ENCODE measurements at places on chromosomes 2 and 18.

GRCh38 chr2:177628831-177629230, 236.3 kb downstream of the AGPS start:
- DNase-seq = no peak

DNA sequence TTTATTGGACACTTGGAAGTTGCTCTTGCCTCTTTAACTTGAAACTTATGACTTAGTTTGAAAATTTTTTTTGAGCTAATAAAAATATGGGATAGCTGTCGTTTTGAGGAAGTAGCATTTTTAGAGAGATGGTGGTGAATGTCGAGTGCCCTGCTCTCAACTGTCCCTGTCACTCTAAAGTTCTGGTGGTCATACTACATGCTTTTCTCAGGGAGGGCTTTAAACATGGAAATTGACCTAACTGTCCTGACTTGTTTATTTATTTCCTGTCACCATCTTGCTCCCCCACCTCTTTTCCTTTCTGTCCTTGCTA, 16.0 kb downstream of the CEP192 start:
- DNase-seq = no peak

GRCh38 chr2:16553226-16553625, 112.4 kb downstream of the CYRIA start:
- DNase-seq = no peak

- DNase-seq = no peak
These were observed 149.2 kb upstream of the NOSTRIN start for GRCh38 chr2:168652997-168653921.

DNA sequence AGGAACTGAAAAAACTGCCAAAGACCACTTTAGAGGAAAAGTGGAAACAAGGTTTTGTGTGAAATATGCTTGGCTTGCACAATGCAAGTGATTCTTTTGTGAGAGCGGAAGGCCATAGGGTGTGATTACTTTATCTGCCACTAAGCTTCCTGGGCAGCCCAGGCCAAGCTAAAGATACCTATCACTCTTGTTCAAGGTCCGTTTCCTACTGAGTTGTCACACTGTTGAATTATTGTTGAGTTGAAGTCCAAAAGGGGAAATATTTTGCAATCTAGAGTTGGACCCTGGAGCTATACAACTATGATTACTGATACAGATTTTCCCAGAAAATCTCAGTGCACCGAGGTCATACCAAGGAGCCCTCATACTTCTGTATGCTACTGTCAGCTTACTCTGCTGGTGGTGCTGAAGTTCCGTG, 72.7 kb upstream of the CTAGE1 start:
- DNase-seq = no peak

DNA sequence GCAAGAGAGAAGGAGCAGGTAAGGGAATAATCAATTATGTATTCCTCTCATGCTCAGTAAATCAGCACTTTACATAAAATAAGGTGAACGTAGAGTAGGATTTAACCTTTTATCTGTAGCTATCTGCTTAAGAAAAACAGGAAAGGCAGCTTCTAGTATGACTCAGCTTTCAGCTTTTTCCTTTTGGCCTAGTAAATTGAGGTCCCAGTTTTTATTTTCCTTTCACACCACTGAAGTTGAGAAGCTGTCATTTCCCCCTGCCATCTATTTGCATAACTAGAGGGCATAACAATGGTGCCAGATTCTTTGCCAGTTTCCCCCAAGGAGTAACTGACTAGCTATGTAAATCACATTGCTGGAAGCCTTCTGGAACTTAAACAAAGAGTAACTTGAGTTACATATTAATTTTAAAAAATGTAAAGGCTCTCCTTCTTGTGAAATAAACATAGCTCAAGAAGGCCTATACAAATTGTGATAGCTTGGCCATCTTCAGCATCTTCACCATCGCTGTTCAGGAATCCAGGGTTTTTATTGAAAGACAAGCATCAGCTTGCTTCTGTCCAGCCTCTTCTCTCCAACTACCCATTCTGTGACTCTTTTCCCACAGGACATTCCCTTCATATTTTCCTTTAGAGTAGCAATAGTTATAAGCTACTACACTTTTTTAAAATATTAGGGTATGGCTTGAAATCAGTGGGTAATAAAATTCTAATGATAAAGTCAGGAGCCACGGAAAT, 97.0 kb downstream of the KYNU start:
- DNase-seq = no peak

- peak; percentile 14 for DNase-seq
These were observed 94.0 kb downstream of the PLA2R1 start for GRCh38 chr2:159968279-159968900.

DNA sequence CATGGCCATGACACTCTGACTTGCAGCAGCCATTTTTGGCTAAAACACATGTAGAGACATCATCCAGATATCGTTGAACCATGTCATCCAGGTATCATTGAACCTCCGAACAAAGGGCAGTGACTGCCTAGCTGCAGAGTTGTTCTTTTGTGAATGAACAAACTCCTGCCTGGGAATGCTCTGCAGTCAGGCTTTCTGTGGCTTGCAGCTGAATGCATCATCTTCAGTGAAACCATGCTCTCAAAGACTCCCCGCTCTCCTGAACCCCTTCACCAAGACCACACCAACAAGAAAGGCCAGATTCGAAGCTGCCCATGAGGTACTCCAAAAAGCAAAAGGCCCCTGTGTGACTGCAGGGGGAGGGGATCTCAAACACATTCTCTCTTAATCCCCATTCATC, 118.8 kb downstream of the ACTR3 start:
- no peak for DNase-seq

DNA sequence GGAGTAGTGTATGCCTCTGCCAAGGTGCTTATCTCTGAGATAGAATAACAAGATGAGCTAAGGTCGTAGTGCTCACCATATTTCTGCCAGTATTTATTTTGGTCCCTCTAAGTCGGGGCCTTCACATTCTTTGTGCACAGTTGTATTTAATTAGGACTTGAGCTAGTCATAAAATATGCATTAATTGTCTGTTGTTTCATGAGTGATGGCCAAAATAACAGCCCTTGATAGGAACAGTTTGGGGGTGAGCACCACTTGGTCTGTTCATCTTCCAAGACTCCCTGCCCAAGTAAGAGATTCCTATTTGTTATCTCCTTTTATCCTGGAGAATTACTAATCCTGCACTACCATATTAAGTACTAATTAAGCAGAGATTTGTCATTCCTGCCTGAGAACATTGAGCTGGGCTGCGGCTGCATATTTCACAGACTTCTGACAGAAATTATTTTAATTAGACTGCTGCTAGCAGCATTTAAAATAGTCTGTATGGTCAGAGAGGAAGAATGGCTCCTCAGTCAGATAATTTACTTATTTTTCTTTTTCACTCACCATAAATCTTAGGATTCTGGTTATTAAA, 435.1 kb downstream of the MTX2 start:
- DNase-seq = no peak

- DNase-seq = no peak
These were observed 693.4 kb downstream of the SOCS6 start for GRCh38 chr18:70982292-70982691.

- no peak for DNase-seq
These were observed 1.3 kb upstream of the RSAD2 start for GRCh38 chr2:6876309-6876708.

DNA sequence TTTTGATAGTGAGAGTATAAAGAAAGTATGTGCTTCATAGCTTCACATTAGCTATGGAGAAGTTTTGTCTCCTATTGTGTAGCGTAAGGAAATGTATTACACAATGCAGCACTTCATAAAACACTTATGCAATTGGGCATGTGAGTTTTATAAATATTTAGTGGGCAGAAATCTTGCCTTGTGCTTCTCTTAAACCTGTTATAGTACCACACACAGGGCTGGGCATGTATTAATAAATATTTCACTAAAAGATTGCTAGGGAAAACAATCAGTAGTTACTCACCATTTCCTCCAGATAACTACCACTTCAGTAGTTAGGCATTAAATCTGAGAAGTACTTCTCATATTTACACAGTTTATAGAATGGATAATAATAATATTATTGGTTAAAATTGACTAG, 1080.8 kb upstream of the PIK3C3 start:
- no peak for DNase-seq

DNA sequence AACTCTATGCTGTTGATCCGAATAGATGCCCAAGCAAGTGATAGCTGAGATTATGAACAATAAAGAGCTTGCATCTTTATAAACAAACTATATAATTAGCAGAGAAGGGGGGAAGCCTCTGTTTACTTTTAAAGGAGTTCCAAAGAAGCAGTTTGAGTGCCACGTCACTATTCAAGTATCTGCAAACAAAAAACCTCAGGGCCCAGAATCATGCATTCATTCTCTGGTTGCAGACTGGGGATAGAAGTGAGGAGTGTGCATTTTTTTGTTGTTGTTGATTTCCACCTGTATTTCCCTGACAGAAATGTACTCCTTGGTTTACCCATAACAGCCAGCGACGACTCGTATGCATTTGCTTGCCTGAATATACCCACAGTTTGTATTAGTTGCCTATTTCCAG, 264.3 kb downstream of the PTGR3 start:
- DNase-seq = no peak

DNA sequence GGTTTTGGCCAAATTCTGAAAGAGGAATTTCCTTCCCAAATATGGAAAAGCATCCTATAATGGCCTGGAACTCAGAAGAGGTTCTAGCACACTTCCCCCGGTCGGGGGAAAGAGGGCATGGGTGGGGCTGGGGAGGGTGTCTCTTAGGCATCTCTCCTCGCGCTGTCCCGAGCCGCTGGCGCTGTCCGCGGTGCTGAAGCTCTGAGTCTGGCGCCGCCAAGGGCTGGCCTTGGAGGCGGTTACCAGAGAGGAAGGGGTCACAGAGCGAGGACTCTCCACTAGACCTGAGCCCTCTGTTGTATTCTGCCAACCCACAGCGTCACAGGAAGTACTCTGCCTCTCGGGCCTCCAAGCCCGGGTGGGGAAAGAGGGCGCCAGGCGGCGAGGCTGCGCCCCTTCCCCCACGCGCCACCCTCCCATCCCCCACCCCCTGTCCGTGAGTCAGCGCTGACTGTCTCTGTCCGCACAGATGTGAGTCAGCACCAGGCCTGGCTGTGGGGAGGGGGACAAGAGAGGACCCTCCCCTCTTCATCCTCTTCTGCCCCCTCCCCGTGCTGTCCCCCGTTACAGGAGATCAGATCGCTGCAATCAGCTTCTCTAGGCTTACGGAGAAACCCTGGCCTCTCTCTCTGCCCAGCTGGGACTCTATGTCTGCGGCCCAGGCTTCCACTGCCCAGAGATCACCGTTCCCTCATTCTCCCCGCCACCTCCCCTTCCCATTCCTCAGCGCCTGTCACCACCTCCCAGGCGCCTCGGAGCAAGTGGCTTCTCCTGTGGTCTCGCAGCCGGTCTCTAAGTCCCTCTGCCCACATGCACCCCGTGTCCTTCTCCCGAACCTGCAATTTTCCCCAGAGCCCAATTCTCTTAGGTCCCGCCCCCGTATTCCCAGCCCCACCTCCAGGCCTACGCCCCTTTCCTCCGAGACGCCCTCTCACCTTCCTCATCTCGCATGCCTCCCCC, 779 bp downstream of the PTPRN start:
- no peak for DNase-seq

DNA sequence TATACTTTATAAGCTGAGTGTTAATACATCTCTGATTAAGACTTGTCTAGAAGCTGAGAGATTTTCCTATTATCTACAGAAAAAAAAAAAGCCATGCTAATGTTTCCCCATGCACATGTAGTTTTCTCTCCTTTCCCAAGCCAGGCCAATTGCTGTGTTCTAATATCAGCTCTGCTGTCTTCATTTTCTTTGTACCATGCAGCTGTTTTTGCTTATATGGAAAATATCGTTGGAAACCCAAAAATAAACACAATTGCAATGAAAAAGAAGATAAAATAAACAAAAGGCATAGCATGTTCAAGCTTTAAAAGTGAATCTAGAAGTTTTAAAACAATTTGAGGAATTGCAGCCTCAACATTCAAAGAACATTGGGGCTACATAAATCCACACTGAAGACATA, 817.4 kb upstream of the ACVR2A start:
- no peak for DNase-seq

GRCh38 chr2:163852616-163853015, 116.8 kb upstream of the FIGN start:
- no peak for DNase-seq
